Forelimb muscle (tissue), 1 donor: ENCODE measurements at places on chromosomes 2 and 18. TPM values are rescaled to one million over a fixed set of nuclear protein-coding genes. Genes with fewer than 3 reads are reported as not detected.

The NTSR2 gene
- not detected for polyA plus RNA-seq

GRCh38 chr18:12934454-12935071 is 13.2 kb upstream of the SEH1L start:
- DNase-seq: no peak

The TUBB6 gene
- polyA plus RNA-seq: 224 TPM

- DNase-seq: no peak
Measured at GRCh38 chr18:58438958-58439300, 190.0 kb downstream of the ALPK2 start.

DNA sequence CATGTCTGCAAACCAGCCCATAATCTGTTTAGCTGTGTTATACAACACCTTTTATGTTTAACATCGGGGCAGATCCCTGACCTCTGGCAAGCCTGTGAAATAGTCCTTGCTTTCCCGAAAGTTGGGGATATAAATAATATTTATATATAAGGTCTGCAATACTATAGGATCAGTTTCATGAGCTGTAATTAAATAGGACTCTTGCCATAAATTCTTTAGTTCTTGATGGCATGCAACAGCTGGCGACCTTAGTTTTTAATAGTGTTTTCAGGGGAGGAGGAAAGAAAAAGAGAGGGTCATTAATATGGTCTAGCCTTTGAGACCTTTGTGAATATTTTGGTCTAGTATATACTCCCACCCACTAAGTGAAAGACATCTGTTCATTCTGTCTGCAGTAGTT is 166.5 kb downstream of the MTX2 start:
- no peak for DNase-seq

DNA sequence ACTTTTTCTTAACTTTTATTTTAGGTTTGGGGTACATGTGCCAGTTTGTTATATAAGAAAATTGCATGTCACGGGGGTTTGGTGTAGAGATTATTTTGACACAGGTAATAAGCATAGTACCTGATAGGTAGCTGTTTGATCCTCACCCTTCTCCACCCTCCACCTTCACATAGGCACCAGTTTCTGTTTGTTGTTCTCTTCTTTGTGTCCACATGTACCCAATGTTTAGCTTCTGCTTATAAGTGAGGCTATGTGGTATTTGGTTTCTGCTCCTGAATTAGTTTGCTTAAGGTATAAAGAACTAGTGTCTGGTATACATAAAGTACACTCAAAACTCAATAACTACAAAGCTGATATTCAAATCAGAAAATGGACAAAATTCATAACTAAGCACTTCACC is 654.6 kb upstream of the LINC00305 start:
- DNase-seq: no peak

DNA sequence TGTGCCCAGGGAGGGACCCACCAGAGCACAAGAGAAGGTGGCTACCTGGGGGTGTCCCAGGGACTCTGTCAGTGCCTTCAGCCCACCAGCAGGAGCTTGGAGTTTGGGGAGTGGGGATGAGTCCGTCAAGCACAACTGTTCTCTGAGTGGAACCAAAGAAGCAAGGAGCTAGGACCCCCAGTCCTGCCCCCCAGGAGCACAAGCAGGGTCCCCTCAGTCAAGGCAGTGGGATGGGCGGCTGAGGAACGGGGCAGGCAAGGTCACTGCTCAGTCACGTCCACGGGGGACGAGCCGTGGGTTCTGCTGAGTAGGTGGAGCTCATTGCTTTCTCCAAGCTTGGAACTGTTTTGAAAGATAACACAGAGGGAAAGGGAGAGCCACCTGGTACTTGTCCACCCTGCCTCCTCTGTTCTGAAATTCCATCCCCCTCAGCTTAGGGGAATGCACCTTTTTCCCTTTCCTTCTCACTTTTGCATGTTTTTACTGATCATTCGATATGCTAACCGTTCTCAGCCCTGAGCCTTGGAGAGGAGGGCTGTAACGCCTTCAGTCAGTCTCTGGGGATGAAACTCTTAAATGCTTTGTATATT is 14.0 kb downstream of the ITM2C start:
- DNase-seq: no peak

DNA sequence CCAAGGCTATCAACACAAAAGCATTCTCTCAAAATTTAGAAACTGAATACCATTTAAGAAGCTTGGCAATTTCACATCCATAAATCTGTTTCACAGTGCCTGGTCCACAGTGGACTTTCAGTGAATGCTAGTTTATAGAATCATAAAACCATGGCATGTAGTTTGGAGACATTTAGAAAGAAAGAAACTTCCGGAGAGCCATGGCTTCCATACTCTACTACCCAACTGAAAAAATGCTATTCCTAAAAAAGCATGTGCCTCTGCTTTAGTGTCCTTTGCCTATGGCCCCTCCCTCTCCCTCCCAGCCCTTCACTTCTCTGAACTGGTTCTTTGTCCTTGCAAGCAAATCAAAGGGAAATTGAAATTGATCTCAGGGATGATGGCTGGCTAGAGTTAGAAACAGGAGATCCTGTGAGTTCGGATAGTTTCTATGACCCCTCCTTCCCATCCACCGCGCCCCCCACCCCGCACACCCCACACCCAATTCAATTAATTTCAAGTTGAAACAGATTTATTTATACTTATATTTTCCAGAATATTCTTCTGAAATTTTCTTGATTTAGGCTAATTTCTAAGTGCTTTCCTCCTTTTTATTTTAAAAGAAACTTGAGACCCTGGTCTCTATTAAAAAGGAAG is 248.3 kb downstream of the TRIB2 start:
- no peak for DNase-seq

DNA sequence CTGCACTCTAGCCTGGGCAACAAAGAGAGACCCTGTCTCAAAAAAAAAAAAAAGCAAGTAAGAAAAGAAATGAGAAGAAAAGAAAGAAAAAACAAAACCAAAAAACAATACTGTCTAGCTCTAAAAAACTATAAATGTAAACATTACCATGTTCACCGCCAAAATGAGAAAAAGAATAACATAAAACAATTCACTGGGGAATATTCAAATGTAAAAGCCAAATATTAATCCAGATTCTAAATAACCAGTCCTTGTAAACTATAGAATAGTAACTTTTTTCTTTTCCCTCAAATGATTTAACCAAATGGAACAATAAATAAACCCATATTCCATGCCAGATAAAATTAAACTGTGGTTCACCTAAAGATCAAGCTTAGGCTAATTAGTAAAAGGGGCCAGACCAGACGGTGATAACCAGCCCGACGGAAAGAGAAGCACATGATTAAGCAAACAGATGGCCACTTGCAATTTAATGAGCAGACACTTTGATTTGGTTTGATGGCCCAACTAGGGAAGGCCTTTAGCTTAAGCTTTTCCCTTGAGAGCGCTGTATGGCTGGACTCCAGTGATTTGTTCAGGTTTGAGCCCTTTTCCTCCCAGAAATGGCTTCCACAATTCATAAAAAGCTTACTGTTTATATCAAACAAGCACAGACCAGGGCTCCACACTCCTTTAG is 39.4 kb upstream of the ZNF397 start:
- DNase-seq: no peak
